Posterior cingulate gyrus (tissue), 11 donors: ENCODE measurements at places on chromosomes 6 and 20.
A peak's percentile ranks its signal among the peaks of the same experiment; 100 is the strongest.

- DNase-seq = peak; percentile 93
Measured at GRCh38 chr20:17895641-17896171, 72.9 kb downstream of the SNX5 start.

GRCh38 chr6:145895802-145896201, 68.4 kb downstream of the SHPRH start:
- DNase-seq = no peak

GRCh38 chr6:33904747-33905065, 100.9 kb upstream of the MLN start:
- no peak for DNase-seq

DNA sequence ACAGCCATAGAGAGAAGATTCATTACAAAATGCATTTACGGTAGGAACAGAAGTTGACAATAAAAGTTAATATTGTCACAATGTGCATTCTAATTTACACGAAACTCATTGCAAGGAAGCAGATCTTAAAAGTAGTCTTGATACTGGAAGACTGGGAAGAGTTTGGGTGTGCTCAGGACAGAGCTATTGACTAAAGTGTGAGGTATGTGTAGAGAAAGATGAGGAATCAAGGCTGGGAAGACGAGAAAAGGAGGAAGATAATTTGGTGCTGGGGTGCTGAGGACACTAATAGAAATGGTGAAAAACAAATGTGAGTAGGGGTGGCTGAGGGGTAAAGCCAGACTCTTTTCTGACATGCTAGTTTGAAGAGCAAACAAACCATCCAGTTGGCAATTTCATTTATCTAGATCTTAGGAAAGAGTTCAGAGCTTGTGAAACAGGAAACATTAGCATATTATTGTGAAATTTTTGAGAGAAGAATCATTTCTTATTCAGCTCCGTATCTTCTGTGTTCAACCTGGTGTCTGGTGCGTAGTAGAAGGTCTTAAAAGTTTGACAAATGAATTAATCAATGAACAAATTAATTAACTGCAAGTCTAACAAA, 72.7 kb downstream of the ELOVL4 start:
- DNase-seq = no peak

GRCh38 chr6:34571388-34571787, 15.3 kb upstream of the SPDEF start:
- no peak for DNase-seq

GRCh38 chr6:101937108-101937507, 543.6 kb downstream of the GRIK2 start:
- no peak for DNase-seq

- DNase-seq = no peak
Measured at GRCh38 chr6:25893778-25894177, 19.7 kb upstream of the SLC17A3 start.
